Right forelimb (tissue), 1 donor: ENCODE measurements at places on chromosomes 7 and 10.

GRCh38 chr7:92461027-92462003 lies 14.0 kb downstream of the GATAD1 start:
- DNase-seq: no peak

GRCh38 chr10:112376396-112376790 lies 2.5 kb downstream of the ACSL5 start:
- DNase-seq: no peak

DNA sequence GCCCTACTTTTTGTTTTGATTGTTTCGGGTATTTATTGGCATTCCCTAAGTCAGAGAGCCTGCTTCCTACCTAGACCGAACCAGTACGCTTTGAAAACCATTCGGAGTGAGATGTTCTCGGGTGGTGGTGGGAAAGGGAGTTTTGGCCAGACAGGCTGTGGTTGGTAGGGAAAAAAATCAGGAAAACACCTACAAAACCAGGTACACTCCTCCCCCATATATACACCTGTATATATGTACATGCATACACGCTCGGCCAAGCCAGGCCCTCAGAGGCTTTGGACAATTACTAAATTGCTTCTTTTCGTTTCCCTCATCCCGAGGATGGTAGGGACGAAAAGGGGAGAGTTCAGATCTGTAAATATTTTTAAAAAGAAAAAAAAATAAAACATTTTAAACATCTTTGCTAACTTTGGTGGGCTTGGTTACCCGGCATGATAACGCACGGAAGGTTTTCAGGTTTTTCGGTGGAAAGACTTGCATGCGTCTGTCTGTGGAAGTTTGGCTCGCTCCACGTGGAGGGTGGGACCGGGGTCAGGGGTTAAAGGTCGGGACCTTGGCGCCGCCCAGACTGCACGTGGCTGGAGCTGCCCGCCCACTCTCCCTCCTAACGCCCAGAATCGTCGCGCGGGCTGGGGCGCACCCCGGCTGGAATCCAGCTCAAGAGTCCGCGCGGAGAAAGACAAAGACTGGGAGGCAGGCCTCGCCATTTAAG lies 2.5 kb downstream of the HMX2 start:
- no peak for DNase-seq

- no peak for DNase-seq
These were observed 2.0 kb downstream of the AHR start for GRCh38 chr7:17300437-17300836.

GRCh38 chr10:131683941-131684340 lies 216.9 kb upstream of the PPP2R2D start:
- DNase-seq: no peak

- DNase-seq: no peak
These were observed 100.4 kb upstream of the MACROH2A2 start for GRCh38 chr10:69952069-69952800.

DNA sequence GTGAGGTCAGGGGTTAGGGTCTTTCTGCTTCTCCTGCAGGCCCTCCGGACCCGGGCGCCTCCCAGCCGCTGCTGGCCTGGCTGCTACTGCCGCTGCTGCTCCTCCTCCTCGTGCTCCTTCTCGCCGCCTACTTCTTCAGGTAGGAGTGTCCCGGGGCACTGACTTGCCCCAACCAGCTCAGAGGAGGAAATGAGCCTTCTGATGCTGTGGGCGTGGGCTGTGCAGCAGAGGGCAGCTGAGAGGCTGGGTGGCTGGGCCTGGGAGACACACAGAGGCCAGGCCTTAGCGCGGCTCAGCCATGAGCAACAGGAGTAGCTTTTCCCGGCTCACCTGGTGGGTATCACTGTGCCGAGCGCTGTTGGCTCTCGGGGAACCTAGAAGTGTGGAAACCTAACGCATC lies 78.9 kb downstream of the MKI67 start:
- peak; percentile 54 for DNase-seq

- DNase-seq: no peak
These were observed 191.5 kb downstream of the PHTF2 start for GRCh38 chr7:77989981-77990566.

- no peak for DNase-seq
These were observed 7.9 kb downstream of the NUB1 start for GRCh38 chr7:151349507-151349853.

DNA sequence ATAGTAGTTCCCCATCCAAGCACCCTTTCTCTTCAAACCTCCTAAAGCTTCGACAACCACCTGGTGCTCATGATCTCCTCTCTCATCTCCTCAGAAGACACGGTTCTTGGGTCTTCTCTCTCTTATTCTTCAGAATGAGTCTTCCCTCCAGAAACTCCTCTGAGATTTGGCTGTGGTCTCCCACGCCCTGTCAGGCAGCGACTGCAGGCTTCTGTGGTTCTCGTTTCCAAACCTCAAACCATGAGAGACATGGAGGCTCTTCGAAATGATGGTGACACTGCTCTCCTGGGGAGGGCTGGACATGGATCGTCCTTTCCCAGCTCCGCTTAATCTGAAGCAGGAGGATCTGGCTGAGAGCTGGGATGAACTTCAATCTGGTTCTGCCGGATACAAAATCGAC lies 78.6 kb upstream of the PITRM1 start:
- DNase-seq: no peak

DNA sequence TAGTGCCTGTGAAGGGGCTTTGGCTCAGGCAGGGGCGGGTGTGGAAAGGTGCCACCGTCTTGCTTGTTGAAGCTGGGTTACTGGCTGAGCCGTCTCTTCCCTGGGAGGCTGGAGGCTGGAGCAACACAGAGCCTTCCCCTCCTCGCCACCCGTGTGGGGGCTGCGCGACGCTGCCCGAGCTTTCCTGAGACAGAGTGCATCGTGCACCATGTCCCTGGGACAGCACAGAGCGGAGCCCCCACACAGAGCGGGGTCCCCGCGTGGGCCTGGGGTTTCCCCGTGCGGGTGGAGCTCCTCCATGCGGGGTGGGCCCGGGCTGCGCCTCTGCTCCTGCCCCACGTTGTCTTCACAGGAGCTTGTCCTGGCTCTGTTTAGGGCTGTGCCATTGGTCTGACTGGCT lies 69.9 kb downstream of the INPP5A start:
- peak; percentile 31 for DNase-seq

DNA sequence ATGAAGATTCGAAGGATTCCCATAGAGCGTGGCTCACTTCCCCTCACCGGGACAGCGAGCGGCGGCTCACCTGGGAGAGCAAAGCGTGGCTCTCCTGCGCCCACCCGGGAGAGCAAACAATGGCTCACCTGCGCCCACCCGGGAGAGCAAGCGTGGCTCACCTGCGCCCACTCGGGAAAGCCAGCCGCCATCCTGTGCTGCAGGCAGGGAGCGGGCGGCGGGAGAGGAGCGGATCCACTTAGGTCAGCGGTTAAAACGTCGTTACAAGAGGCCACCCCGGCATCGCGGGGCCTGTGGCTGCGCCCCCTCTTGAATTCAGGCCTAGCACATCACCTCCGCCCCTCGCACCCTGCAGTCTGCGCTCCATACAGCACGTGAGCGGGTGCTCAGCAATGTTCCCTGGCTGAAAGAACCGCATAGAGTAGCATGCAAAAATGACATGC lies 461 bp upstream of the FIGNL1 start:
- DNase-seq: no peak

DNA sequence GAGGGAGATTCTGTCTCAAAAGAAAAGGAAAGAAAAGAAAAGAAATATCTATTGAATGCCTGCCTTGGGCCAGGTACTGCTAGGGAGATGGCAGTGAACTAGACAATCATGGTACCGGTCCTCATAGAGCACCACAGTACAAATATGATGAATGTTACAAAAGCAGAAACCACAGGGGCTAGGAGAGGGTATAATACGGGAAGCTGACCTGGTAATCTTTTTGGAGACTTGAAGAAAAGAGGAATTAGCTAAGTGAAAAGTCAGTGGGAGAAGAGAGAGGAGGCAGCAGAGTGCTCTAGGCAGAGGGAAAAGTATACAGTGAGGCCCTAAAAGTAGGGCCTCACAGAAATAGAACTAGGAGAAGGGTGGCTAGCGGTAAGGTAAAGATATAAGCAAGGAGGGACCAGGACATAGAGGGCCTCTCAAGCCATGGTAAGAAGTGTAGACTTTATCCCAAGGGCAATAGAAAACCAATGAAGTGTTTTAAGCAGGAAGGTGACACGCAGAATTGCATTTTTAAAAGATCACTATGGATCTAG lies 42.8 kb upstream of the WNT8B start:
- no peak for DNase-seq

DNA sequence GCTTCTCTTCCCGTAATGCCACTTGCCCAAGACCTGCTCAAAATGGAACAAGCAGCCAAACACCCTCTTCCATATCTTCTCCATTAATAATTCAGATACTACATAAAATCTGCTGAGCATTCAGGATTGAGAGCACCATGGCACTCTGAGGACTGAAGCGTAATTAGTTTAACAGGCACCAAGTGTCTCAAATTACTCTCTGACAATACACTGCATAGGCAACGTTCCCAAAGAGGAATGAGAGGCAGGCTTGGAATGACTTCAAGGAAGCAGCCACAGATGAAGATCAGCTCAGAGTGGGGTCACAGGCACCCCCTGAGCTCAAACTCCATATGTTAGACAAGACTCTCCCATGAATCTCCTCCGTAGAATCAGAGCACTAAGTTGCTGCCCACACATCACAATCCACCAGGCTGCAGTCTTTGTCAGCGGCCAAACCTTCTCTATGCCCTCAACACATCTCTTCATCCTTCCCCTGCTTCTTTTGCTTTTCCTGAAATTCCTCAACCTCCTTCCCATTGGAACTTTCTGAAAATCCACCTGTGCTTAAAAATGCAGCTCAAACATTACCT lies 4.7 kb upstream of the ABLIM1 start:
- DNase-seq: no peak

DNA sequence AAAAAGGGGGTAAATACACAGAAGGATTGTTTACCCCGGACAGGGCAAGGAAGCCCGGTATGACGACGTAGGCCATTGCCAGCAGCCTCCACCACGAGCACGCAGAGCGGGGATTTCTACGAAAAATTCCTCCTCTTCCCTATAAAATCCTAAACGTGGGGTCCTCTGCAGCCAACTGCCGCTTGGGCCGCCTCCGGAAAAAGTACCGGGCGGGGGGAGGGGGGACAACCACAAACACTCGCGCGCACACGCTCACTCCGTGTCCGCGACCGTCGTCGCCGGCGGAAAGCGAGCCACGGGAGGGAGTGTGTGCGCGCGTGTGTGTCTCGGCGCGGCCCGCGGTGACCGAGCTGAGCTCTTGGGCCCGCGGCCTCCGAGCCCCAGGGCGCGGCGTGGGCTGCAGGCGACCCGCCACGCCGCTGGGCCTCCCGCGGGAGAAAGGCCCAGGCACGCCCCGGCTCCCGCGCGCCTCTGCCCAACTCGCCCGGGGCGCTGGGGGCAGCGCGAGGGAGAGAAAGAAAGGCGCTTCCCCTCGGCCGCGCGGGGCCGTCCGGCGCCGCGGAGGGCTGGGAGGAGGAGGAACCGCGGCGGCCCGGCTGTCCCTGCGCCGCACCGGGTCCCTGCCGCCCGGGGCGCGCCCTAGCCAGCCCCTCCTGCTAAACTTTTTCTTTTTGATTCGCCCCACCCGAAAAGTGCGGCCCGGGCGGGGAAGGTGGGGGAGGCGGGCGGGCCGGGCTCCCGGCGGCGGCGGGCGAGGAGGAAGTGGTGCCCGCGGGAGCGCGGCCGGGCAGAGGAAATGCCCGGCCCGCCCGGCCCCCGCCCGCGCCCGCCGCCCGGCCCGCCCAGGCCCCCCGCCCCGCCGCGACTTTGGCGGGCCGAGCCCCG lies 1.5 kb downstream of the CTBP2 start:
- DNase-seq: peak; percentile 79

DNA sequence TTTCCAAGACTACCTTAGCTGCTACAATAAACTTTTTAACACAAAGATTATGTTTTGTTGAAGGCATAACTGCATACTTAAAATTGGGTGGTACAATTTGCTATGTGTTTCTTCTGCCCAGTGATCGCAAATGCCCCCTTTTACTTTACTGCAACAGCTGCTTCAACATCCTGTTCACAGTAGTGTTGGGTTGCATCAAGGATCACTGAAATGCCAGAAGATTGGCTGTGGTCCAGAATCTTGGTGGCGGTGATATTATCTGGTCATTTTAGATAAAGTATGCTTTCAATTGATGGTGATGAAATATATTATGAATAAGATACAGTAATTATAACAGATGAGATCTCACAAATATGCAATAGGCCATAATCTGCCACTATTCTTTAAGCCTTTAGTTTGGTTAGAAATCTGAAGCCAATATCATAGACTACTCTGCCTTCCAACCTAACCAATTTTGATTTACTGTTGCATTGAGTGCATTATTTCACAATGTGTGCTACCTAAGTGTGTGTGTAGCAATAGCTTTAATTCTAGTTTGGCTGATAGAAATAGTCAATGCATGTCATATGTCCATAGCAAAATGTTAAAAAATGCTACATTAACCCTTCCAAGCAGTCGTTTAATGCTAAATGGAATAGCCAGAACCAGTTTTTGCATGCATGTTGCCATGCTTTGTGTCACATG lies 29.8 kb upstream of the ING3 start:
- DNase-seq: no peak

DNA sequence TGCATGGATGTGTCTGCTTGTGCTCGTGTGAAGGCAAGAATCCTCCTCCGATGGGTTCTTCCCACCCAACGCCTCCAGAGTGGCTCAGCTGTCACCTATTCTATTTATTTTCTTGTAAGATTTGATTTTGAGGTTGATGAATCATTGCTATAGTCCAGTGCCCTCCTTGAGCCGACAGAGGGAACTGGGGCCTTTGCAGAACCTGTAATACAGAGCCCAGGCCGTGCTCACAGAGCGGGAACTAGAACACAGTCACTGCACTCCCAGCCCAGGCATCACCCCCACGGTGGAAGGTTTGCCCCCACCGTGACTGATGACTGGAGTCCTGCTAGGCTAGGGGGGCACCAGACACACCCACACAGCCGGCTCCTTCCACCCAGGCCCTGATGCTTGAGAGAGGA lies 2.0 kb downstream of the RARRES2 start:
- DNase-seq: no peak

DNA sequence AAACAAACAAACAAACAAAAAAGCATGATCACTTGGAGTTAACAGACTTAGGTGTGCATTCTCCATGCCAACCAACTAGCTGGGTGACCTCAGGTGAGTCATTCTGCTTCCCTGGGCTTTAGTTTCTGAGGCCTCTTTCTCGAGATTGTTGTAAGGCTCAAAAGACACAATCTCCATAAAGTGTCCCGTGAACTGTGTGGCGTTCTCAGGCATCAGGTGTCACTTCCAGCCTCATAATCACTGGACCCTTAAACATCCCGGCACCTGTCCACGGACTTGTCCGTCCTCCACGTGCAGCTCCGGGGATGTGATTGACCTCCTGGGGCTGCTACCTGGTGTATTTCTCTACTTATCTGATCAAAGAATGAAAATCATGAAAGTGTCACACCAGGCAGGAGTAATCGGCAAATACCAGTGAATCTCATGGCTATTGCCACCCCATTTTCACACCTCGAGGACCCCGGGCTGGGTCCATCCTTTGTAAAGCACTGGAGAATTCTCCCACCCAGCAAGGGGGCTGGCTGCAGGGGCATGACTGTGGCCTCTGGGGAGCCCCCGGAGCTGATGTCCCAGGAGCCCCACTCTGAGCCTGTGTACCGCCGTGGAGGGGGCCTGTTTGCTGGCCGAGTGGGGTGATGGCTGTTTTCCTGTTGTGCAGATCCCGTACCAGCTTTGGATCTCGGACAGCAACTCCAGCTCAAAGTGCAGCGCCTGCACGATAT lies 189.8 kb upstream of the SH2B2 start:
- DNase-seq: no peak
